Sciatic nerve (tissue), 2 donors: ENCODE measurements at places on chromosomes 1 and 21. TPM values are rescaled to one million over a fixed set of nuclear protein-coding genes. Genes with fewer than 3 reads are reported as not detected.

GRCh38 chr1:233304489-233305102 is 9.1 kb upstream of the PCNX2 start:
- no peak for DNase-seq

TEKT2 gene
- 0.98 TPM for total RNA-seq

LCE2A gene
- not detected for total RNA-seq

DNA sequence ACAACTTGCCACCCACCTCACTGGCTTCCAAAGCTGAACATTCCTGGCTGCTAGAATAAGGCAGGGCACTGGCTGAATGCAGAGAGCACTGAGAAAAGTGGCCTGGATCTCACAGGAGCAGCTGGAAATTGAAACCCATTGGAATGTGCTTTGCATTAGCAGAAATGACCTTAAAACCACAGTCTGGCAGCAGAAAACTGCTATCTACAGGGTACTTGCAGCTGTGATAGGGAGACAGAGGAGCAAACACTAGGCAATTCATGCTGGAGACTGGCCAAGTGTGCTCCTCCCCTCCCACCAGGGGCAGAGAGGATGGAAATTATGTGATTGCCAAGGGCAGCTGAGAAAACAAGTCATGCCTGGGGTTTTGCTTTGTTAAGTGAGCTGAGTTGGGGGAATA is 47.2 kb downstream of the HSD3B1 start:
- peak; percentile 74 for DNase-seq

OSCP1 gene
- total RNA-seq: 9.8 TPM

DNA sequence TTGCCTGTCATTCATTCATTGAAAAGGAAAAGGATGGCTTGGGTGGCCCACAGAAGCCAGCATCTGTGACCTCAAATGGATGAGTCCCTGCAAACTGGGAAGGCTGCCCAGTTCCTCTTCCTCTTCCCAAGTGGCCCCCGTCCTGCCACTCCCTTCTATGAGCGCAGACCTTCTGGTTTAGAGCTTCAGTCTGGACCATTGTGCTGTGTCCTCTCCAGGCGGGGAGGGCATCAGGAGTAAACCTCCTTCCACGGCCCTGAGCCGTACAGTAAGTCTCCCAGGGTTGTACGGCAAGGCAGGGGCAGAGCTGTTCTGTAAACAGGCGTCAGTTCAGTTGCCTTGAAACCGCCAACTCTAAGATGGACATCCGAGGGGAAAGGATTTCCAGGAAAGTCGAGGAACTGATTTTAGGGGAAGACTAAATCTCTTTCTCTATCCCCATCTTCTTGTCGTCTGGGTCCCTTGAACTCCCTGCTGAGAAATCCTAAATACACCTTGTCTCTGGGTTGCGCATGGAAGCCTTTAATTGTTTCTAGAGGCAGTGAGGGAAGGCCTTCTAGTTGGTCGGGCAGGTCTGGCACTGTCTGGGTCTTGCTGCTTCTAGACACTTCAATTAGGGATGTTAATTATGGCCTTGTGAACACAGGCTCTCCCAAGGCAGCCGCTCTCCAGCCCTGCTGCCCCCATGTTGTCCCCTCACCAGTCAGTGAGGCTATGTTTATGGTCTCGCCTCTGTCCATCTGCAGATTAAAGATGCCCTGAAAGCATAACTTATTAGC is 22.1 kb downstream of the SOX13 start:
- DNase-seq: no peak

MAGI3 gene
- 15.9 TPM for total RNA-seq

DNA sequence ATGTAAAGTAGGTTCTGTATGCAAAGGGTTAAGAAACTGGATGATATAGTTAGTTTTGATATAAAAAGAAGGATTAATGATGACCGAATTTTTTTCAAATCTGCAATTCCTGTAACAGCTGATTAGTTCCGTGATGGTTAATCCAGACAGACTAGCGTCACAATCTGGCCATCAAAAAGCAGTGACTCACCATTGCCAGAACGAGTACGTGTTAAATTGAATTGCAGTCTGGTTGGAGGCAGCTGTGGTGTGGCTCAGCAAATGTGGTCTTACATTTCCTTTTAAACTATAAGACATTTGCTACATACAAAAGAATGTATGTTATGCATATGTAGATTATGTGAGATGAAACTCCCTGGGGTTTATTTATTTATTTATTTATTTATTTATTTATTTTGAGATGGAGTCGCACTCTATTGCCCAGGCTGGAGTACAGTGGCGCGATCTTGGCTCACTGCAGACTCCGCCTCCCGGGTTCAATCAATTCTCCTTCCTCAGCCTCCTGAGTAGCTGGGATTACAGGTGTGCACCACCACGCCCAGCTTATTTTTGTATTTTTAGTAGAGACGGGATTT is 139.8 kb downstream of the RYR2 start:
- no peak for DNase-seq

GRCh38 chr1:241598249-241598648 is 41.9 kb downstream of the CHML start:
- DNase-seq: no peak

- no peak for DNase-seq
These were observed 24.5 kb upstream of the POU2F1 start for GRCh38 chr1:167196166-167196565.

PGBD2 gene
- 10.0 TPM for total RNA-seq

DNA sequence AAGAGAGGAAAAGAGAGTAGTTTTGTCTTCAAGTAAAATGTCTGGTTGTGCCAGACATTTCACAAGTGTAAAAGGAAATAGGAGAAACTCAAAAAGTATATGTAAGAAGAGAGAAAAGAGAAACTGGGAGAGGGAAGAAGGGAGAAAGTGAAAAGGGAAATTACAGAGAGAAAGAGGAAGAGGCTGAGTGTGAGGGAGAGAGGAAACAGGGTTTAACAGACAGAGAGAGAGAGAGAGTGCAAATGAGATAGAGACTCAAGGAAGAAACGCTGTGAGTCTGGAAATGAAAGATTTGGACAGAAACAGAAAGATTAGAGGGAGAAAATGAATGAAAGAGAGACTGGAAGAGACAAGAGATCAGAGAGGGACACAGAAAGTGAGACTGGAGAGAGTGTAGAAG is 806.2 kb downstream of the PLA2G4A start:
- DNase-seq: no peak

NCF2 gene
- total RNA-seq: 29.6 TPM

MYOG gene
- not detected for total RNA-seq

- DNase-seq: no peak
These were observed 79.6 kb downstream of the SLC45A1 start for GRCh38 chr1:8397511-8397910.

GRCh38 chr1:90851711-90852050 is 134.6 kb upstream of the BARHL2 start:
- no peak for DNase-seq

SH2D1B gene
- total RNA-seq: 0.53 TPM

GRCh38 chr1:220391491-220391890 is 119.2 kb upstream of the RAB3GAP2 start:
- no peak for DNase-seq

- no peak for DNase-seq
These were observed 30.8 kb downstream of the KCNA10 start for GRCh38 chr1:110488161-110488560.

PCBP3 gene
- 14.1 TPM for total RNA-seq

DNA sequence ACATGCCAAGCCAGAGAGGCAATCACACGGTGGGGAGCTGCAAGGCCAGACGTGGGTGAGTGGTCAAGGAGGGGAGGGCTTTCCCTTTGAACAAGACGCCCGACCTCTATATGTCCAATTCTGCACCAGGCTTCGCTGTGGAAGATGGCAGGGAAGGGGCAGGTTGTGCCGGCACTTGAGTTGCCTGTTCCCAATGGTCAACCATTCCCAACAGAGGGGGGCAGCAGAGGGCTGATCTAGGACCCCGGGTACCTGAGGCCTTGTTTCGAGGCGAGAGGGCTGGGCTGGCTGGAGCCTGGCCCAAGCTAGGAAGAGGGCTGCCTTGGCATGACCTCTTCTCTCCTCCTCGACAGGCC is 64.9 kb downstream of the TMEM53 start:
- peak; percentile 72 for DNase-seq

CYP4X1 gene
- total RNA-seq: 24.3 TPM

GRCh38 chr1:83959824-83960498 is 39.0 kb downstream of the TTLL7 start:
- no peak for DNase-seq

- DNase-seq: no peak
These were observed 125.9 kb upstream of the VAMP3 start for GRCh38 chr1:7644961-7645750.

GRCh38 chr1:54402896-54403295 is 3.3 kb downstream of the SSBP3 start:
- no peak for DNase-seq

- no peak for DNase-seq
These were observed 63.2 kb upstream of the DUSP10 start for GRCh38 chr1:221805121-221805520.

DNA sequence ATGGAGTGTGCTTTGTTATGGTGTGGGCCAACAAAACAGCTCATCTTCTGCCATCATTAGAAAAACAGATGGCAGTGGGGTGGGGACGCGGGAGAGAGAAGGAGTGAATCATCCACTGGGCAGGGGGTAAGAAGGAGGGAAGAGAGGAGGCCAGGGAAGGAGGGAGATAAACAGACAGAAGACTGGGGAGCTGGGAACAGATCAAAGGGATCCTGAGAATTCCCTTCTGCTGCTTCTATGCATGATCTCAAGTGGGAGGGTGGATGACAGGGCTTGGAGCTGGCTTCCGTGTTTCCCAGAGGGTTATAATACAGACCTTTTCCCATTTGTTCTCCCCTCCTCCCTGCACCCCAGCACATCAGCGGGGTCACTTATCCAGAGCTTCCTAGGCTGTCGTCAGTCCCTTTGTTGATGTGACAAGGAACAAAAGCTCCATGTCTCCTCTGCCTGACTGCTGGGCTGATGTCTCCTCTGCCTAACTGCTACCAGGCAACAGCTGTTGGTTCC is 338.6 kb downstream of the PAPPA2 start:
- DNase-seq: no peak

PSMA5 gene
- total RNA-seq: 44.8 TPM

GRCh38 chr1:160907976-160908375 is 23.0 kb upstream of the ITLN1 start:
- no peak for DNase-seq

DNA sequence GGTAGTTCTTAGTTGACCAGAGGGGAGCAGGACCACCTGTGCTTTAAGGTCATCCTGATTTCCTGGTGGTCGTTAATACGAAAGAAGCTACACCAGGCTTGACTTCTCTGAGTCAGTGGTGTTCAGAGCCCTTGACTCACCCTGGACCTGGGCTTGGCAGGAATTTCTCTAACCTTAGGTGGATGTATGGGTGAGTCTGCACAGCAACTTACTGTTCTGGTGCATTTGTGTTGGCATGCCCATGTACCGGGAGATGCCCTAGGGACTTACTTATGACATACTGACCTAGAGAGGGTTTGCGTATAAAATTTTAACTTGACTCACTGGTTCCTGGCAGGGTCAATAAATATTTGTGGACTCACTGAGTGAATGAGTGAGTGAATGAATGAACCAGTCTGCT is 304.6 kb downstream of the DISC1 start:
- no peak for DNase-seq

DNA sequence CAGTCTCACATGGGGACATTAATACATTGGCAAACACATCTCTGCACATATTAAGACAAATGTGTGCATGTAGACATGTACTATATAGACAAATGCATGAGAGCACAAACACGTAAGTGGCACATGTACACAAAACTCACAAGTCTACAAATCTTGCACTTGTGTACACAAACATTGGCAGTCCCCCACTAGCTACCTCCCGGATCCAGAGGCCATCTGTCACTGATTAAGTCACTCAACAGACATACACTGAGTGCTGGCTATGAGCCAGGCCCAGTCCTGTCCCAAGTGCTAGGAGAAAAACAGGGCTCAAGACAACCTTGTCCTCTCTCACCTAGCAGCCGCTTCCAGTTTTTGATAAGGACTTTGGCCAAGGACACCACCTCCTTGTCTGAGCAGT is 7.0 kb downstream of the TCEA3 start:
- no peak for DNase-seq

GRCh38 chr1:71785000-71785399 is 497.3 kb downstream of the NEGR1 start:
- no peak for DNase-seq

CNR2 gene
- total RNA-seq: 0.09 TPM

DNA sequence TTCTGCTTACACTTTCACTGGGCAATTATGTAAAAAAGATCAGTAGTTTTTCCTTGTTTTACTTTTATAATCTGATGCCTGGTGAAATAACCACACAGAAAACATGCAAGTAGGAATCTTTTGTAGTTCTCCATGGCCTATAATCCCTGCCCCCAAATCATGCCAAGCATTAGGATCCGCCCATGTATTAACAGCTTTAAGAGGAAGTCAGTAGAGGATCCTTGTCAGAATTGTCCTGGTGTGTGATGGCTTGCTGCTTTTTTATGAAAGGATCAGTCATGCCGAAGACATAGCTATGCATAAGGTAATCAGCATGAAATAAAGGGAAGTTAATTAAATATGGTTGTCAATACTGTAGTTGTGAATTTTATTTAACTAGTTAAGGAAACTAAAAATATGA is 20.0 kb downstream of the ADGRL2 start:
- DNase-seq: no peak

- DNase-seq: no peak
These were observed 613.9 kb upstream of the NEGR1 start for GRCh38 chr1:72896256-72896655.

DNA sequence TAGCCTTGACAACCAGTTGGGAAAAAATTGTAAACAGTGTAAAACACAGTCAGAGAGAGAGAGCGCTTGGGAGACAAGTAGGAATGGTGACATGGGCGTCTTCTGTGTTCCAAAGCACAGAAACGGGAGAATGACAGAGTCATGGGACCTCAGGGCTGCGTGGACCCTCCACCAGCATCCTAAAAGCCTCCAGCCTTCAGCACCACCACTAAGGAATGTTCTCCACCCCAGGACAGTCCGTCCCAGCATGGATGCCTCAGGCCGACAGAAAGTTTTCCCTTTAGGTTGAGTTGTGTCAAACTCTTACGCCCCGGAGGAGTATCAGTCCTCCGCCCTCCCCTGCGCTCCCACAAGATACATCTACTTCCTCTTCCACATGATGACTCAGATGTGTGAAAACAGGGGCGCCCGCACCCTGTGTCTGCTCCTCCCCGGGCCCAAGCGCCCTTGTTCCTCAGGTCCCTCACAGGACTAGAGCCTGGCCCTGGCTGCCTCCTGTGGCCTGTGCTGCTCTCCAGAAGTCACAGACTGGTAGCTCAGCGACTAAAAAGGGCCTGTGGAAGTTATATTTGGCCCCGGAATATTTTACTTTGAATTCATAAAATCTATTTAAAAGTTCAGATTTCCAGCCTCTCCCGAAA is 63.9 kb upstream of the EFHD2 start:
- peak; percentile 71 for DNase-seq

- peak; percentile 89 for DNase-seq
These were observed at the start of gene C1orf198 for GRCh38 chr1:230867903-230868735. TSS of gene C1orf198 (minus strand) at chr1:230868521. CDS start at chr1:230868512, 9 bp downstream.

DNA sequence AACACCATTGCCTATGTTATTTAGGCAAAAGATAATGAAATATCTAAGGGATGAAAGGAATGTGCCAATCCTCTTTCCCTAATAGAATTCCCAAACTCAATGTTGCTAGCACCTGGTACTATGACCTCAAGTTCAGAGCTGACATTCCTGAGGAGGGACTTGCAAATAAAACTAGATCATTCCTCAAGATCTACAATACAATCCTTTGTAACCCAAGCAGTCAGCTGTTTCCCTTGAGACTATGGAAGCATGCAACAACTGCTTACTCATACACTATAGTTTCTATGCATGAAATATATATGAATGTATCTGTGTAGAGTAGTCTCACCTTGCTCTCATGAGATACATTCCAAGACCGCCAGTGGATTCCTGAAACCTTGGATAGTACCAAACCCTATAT is 65.0 kb downstream of the ABL2 start:
- no peak for DNase-seq

- DNase-seq: peak; percentile 76
These were observed 18.5 kb downstream of the WLS start for GRCh38 chr1:68213843-68214242.

PPIAL4G gene
- not detected for total RNA-seq

CFAP74 gene
- 0.09 TPM for total RNA-seq
